ENCODE measurements at places on chromosomes 2 and 18.

GRCh38 chr2:83531206-83531826 is 927.8 kb downstream of the SUCLG1 start:
- DNase-seq: no peak

GRCh38 chr2:61450144-61450543 is 20.7 kb downstream of the USP34 start:
- DNase-seq: no peak

- peak; percentile 36 for DNase-seq
Observed at GRCh38 chr2:23916727-23917405, 10.1 kb downstream of the ATAD2B start.

DNA sequence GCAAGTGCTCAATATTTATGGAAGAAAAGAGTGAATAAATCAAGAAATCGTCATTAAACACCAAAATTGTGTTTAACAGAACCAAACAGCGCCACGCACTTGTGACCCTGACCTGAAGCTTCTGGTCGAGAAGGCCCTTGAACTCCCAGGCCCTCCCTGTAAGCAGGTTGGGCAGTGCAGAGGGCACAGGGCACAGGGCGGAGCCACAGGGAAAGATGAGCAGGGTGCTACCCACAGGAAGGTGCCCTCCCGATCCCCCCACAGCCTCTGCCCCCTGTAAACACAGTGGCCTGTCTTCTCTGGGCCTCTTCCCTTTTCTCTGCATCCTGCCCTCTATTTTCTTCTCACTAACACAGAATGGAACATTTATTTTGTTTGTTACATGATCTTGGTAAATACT is 16.9 kb upstream of the TUBB6 start:
- DNase-seq: no peak

DNA sequence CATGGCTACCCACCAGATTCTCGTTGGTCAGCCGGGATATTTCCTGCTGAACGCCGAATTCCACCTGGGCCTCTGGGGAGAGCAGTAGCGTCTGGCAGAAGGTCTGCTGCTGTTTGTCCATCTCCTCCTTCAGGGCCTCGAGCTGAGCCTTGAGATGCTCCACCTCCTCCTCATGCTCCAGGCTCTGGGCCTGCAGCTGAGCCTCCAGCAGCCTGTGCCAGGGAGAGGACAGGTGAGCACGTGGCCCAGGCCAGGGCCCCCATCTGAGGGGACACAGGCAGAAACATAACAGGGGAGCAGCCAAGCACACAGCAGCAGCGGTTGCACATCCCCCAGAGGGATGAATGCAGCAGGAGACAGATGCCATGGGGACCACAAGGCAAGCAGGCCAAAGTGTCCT is 40.1 kb upstream of the ACAA2 start:
- no peak for DNase-seq

DNA sequence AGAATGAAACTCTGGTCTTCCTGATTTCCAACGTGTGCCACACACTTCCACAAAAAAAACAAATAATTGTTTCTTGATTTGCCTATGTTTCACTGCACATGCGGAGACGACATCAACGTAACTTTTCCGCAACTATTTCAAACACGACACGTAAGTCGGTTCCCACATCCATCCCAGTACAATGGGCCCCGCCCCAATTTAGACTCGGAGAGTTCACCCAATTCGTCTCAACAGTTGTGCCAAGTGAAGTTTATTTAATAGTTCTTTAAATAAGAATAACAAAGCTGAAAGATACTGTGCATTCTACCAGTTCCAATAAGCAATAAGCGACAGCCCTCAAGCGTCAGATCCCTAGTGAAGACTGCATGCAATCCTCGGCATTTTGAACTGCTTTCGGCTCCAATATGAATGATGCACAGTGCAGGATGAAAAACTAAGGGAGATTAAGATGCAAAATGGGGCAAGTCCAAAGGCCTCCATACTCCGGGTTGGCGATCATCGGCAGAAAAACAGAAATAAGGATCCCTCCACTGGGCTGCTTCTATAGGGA is 664 bp downstream of the CCT4 start:
- no peak for DNase-seq

DNA sequence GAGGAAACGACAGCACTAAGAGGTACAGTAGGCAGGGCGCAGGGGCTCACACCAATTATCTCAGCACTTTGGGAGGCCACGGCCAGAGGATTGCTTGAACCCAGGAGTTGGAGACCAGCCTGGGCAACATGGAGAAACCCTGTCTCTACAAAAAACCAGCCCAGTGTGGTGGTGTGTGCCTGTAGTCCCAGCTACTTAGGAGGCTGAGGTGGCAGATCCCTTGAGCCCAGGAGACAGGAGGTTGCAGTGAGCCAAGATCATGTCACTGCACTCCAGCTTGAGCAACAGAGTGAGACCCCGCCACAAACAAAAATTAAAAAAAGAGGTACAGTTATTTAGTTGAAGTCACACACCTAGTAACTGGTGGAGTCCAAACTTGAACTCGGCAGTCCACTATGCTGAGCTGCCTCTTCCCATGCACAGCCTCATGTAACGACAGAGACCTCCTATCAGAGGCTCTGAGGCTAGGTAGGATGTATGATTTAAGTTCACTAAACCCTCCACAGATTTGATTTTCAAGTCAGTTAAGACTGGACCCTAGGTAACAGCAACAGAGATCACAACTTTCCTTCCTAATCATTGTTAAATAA is 8.7 kb downstream of the STK17B start:
- DNase-seq: no peak

- no peak for DNase-seq
Observed at GRCh38 chr2:129361688-129362087, 617.8 kb upstream of the RAB6C start.

DNA sequence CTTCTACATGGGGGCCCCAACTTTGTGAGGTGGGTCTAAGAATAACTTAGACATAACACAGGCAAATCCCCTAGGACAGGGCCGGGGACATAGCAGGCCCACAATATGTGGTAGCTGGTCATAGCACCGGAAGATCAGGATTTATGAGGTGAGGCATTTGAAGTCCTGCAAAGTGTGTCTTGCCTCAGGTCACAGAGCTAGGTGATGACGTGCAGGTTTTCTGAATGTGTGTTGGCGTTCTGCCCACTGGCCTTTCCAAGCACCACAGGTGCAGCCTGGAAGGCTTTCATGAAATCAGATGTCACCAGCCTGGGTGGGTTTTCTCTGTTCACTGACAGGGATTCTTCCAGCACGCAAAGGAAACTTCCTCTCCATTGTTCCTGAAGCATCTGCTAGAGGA is 119.1 kb downstream of the LRATD1 start:
- peak; percentile 86 for DNase-seq

- DNase-seq: no peak
Observed at GRCh38 chr2:76610451-76610850, 899.7 kb upstream of the GCFC2 start.

- no peak for DNase-seq
Observed at GRCh38 chr2:128414946-128415778, 96.5 kb upstream of the HS6ST1 start.

DNA sequence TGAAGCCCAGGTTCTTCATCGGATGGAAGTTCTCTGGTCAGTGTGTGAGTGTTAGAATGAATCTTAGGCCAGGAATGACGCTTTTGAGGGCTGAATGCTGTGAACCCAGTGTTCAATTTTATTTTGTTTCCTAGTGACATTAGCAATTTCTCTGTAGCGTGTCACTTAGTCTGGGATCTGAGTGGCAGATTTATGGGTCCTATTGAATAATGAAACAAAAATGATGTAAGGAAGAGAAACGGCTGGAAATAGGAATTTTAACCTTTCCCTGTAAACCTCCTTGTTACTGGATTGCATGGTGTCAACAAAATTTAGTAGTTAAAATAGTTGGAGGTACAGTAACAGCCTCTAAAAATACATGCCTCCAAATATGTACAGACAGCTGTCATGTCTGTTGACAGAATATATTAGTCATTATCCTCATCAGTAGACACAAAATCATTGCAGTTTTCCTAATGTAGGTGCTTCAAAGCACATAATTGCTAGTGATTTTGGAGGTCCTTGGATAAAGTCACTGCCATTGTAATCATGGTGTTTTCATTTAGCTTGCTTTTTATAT is 223.8 kb upstream of the SPRED2 start:
- no peak for DNase-seq

- DNase-seq: no peak
Observed at GRCh38 chr18:44392933-44393332, 287.8 kb upstream of the SETBP1 start.

- DNase-seq: no peak
Observed at GRCh38 chr18:70127359-70127758, 78.1 kb downstream of the RTTN start.

GRCh38 chr18:22971038-22971437 is 37.9 kb downstream of the RBBP8 start:
- no peak for DNase-seq

GRCh38 chr2:121492409-121492808 is 38.3 kb upstream of the RNU4ATAC start:
- no peak for DNase-seq

DNA sequence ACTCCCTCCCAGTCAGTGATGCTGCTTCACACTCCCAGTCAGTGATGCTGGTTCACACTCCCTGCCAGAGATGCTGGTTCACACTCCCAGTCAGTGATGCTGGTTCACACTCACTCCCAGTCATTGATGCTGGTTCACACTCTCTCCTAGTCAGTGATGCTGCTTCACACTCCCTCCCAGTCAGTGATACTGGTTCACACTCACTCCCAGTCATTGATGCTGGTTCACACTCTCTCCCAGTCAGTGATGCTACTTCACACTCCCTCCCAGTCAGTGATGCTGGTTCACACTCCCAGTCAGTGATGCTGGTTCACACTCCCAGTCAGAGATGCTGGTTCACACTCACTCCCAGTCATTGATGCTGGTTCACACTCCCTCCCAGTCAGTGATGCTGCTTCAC is 34.3 kb upstream of the KCNG2 start:
- no peak for DNase-seq

All from SHP77 treated with DMSO at 0.1 percent for 48 hours (cell line).